ENCODE measurements at places on chromosomes 6 and 20.
A peak's percentile ranks its signal among the peaks of the same experiment; 100 is the strongest.

GRCh38 chr6:152630832-152631231 is 6.3 kb downstream of the SYNE1 start:
- no peaks in the 10 kb centered on the region for H3K4me1 ChIP-seq
- no peak overlapping the region for H3K27ac ChIP-seq
- DNase-seq = no peak

DNA sequence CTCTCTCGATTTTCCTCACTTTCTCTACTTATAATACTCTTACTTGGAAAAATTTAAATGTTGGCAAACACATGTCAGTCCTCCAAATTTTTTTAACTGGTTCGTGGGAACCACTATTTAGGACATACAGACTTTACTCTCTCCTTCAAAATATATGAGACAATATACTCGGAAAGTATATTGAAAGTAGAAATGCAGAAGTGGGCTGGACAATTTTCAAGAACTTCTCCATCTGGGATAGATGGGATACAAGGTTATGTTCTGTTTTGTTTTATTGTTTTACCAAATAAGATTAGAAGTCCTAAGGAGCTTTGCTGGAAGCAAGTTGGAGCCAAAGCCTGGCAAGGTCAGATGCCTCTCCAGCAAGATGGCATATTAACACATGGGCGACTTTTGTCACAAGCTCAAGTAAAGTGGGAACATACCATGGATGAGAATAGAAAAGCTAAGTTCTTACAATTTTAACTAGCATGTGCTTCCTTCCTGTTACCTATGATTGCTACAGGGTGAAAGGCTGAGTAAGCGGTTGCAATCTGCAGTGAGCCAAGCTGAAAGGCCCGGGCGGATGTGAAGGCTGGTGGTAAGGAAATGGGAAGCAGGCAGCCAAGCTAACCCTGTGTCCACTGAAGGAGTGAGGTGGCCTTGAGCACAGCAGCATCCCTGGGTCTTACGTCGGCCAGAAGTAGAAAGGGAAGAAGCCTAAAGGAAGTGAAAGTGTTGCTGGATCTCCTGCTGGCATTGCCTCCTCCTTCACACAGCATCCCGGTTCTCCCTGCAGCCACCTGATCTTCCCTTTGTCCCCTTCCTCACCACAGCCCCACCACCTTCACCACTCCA is 7.1 kb downstream of the MAP3K5 start:
- DNase-seq = peak; percentile 36
- no peaks in the 10 kb centered on the region for H3K36me3 ChIP-seq
- no peak overlapping the region for H3K27ac ChIP-seq
- H3K27me3 ChIP-seq = no peaks in the 10 kb centered on the region

- DNase-seq = no peak
- no peak overlapping the region for H3K27ac ChIP-seq
- H3K4me1 ChIP-seq = no peaks in the 10 kb centered on the region
Measured at GRCh38 chr6:106799031-106799894, 169.9 kb downstream of the QRSL1 start.

GRCh38 chr20:34967421-34967820 is 11.8 kb downstream of the MYH7B start:
- H3K4me3 ChIP-seq = no peak overlapping the region
- no peak overlapping the region for H3K27ac ChIP-seq
- DNase-seq = no peak
- no peaks in the 10 kb centered on the region for H3K27me3 ChIP-seq
- H3K36me3 ChIP-seq = no peaks in the 10 kb centered on the region
- H3K4me1 ChIP-seq = no peaks in the 10 kb centered on the region

GRCh38 chr6:444653-445275 is 53.2 kb downstream of the IRF4 start:
- no peak for DNase-seq
- H3K4me3 ChIP-seq = no peak overlapping the region
- no peaks in the 10 kb centered on the region for H3K4me1 ChIP-seq

- H3K4me3 ChIP-seq = no peak overlapping the region
- peaks cover 13% of the 10 kb centered on the region for H3K36me3 ChIP-seq
- DNase-seq = no peak
- no peaks in the 10 kb centered on the region for H3K27me3 ChIP-seq
- no peak overlapping the region for H3K27ac ChIP-seq
Measured at GRCh38 chr20:17664025-17664633, 17.9 kb downstream of the RRBP1 start.

GRCh38 chr6:163705923-163706322 is 291.4 kb downstream of the QKI start:
- no peaks in the 10 kb centered on the region for H3K36me3 ChIP-seq
- H3K4me3 ChIP-seq = no peak overlapping the region
- H3K27ac ChIP-seq = no peak overlapping the region
- no peaks in the 10 kb centered on the region for H3K27me3 ChIP-seq
- H3K4me1 ChIP-seq = peaks cover 56% of the 10 kb centered on the region
- no peak for DNase-seq

- peaks cover under 1% of the 10 kb centered on the region for H3K4me1 ChIP-seq
- DNase-seq = no peak
- no peaks in the 10 kb centered on the region for H3K27me3 ChIP-seq
- no peak overlapping the region for H3K4me3 ChIP-seq
- no peak overlapping the region for H3K27ac ChIP-seq
Measured at GRCh38 chr20:63578224-63579016, 4.4 kb upstream of the HELZ2 start.

GRCh38 chr6:41560431-41561192 is 14.4 kb downstream of the FOXP4 start:
- no peaks in the 10 kb centered on the region for H3K27me3 ChIP-seq
- H3K36me3 ChIP-seq = no peaks in the 10 kb centered on the region
- peak; percentile 75 for DNase-seq
- peak overlapping the region; percentile 65 for H3K4me3 ChIP-seq
- H3K27ac ChIP-seq = peak overlapping the region; percentile 80

- H3K4me3 ChIP-seq = no peak overlapping the region
- H3K27ac ChIP-seq = no peak overlapping the region
- no peaks in the 10 kb centered on the region for H3K4me1 ChIP-seq
- no peaks in the 10 kb centered on the region for H3K36me3 ChIP-seq
- no peaks in the 10 kb centered on the region for H3K27me3 ChIP-seq
- no peak for DNase-seq
Measured at GRCh38 chr6:14948586-14949245, 297.2 kb upstream of the JARID2 start.
